ENCODE measurements at places on chromosomes 7 and 10.

GRCh38 chr7:93992421-93993110 lies 11.6 kb downstream of the BET1 start:
- no peak for DNase-seq

- DNase-seq = peak; percentile 68
Measured at GRCh38 chr7:27170426-27171324, 3.4 kb downstream of the HOXA10 start.

GRCh38 chr7:25427721-25428120 lies 199.4 kb upstream of the NPVF start:
- no peak for DNase-seq

DNA sequence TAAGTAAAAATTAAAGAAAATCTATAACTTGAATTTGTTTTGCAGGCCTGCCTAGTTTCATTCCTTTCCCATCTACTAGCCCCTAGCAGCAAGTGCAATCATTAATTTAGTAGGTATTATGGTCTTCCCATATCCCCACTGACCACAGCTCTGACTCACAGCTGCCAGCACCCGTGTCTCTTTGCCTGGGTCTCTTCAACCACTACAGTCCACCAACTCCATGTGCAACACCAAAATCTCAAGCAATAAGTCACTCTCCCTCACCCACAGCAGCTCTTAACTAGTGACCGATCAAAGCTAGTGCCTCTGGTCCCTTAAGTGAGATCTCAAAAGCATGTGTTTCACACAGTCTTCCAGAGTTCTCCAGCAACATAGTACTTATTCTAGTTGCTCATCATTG lies 26.0 kb upstream of the THSD7A start:
- DNase-seq = no peak

DNA sequence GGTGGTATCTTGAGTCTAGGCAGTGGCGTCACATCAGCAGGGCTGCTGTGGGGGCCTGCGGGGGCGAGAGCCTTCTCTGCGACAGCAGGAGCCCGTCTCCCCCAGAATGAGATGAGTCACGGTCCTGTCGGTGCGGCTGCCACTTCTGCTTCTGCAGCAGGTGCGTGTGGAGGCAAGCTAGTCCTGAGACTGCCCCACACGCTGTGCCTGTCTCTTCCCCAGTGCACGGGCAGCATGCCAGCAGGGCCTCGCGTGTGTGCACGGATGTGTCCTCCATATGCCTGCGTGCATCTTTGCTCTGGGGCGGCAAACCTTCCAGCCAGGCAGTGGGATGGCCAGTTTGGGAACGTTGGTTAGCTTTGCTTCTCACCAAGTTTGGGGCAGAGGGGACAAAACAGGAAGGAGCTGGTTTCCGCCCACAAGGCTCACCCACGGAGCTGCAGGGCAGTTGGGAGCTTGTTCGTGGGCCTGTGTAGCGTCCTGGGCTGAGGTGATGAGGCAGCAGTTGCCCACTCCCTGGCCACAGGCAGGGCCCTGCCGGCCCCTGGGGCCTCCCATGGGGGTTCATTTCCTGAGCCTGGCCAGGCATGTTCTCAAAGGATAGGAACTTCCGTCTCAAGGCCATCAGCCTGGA lies 60.8 kb upstream of the PPIF start:
- peak; percentile 50 for DNase-seq
